Osteocyte (in vitro differentiated cells): ENCODE measurements at places on chromosomes 3 and 15. TPM values are rescaled to one million over a fixed set of nuclear protein-coding genes. Genes with fewer than 3 reads are reported as not detected.

DNA sequence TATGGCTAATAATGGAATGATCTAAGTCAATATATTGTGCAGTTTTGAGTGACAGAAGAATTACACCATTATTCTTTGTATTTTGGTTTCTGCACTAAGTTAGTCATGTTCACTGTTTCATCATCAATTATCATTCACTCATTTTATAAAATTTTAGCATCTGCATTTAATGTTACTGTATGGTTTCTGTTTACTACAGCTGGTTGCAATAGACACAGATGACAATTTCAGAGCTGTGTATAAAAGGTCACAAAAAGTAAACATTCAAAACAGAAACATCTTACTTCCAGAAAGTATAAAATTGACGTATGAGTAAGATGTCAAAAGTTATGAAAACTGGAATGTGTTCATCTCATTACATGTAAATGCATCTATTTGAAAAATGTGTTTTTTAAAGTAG, 111.1 kb upstream of the GBE1 start:
- no peak for DNase-seq

DNA sequence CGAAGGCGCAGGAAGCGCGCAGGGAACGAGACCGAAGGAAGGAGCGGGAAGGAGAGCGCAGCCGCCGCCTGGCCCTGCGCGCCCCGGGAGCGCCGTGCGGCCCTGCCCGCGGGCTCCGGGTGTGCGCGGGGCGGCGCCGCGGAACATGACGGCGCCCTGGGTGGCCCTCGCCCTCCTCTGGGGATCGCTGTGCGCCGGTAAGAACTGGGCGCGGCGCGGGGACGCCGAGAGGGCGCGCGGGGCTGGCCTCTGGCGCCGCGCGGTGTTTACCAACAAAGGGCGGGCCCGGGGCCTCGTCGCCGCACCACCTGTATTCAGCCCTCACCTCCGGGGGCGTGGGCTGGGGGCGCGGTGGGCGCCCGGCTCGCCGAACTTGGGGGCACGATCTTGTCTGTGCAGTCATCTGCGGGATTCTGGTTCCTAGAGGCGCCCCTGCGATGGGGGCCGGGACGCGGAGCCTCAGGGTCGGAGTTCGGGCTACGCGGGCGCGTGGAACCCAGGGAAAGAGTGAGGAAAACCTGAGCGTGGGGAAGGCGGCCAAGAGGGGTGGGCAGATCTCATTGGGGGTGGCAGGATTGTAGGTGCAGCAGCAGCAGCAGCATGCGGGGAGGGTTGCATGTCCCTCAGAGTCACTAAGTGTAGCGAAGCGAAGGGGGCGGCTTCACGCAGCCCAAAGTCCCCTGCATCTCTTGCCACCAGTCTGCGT, 641 bp downstream of the ACVR2B start:
- no peak for DNase-seq

The GPR160 gene
- 0.27 TPM in 1 of 2 replicates, not detected in the other for total RNA-seq

DNA sequence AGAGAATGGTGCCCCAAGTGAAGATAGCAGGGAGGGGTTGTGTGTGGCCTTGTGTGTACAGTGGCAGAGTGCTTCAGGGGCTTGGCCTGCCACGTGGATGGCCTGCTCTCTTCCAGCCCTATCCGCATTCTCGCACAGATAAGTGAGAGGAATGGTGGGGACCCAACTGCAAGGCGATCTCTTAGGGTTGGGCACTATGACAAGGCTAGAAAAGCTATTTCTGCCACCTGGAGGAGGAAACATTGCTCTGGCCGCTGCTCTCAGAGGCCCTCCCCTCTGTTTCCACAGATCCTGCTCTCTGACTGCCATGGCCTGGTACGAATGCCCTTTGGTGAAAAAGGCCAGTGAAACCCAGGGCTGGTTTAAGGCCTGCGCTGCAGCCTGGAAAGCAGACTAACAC, 20.6 kb downstream of the EEFSEC start:
- DNase-seq: no peak

GRCh38 chr3:125213946-125214542, 1.5 kb upstream of the SLC12A8 start:
- DNase-seq: no peak

GRCh38 chr3:157240408-157240807, 80.5 kb upstream of the CCNL1 start:
- DNase-seq: no peak

- no peak for DNase-seq
These were observed 2.9 kb downstream of the NPAP1 start for GRCh38 chr15:24678485-24678884.
